ENCODE measurements at places on chromosomes 1 and 21.

DNA sequence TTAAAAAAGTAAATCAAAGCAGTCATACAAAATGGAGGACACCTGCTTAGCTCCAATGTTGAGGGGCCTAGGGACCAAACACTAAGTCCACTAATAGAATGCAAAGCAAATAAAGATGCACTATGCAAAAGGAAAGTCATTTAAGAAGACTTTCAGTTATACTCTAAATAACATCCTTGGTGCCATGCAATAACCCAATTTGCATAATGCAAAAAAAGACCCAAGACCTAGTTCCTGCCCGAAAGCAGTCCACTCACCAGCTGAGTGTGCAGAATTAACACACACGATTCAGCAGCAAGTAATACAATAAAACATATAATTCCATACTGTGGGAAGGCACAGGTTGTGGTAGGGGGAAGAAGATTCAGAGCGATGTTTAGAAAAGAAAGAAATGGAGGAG is 101.8 kb downstream of the TGFBR3 start:
- no peak for DNase-seq

GRCh38 chr1:147834181-147834580 is 68.4 kb upstream of the GJA8 start:
- DNase-seq, result no peak

DNA sequence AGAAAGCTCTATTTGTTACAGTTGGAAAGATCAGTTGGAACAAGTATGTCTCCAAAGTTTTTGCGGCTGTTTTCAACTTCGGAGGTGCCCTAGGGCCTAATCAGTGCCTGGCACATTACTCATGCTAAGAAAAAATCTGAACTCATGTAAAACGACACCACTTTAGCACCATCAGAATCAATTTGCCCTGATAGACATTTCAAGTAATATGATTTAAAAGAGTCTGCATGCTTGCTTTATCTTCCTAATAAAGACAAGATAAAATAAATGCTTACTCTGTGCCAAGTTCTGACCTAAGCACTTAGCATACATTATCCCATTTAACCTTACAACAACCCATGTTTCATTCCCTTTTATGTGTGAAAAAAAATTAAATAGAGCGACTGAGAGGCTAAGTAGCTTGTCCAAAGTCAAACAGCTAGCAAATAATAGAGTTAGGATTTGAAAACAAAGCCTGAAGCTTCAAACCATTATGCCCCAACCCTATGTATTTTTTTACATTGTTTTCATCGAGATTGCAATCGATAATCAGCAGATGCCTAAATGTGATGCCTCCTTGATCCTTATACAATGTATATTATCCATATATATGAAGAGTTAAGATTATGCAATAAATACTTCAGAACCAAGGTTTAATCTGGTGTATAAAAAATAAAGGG is 91.3 kb downstream of the DENND1B start:
- no peak for DNase-seq

DNA sequence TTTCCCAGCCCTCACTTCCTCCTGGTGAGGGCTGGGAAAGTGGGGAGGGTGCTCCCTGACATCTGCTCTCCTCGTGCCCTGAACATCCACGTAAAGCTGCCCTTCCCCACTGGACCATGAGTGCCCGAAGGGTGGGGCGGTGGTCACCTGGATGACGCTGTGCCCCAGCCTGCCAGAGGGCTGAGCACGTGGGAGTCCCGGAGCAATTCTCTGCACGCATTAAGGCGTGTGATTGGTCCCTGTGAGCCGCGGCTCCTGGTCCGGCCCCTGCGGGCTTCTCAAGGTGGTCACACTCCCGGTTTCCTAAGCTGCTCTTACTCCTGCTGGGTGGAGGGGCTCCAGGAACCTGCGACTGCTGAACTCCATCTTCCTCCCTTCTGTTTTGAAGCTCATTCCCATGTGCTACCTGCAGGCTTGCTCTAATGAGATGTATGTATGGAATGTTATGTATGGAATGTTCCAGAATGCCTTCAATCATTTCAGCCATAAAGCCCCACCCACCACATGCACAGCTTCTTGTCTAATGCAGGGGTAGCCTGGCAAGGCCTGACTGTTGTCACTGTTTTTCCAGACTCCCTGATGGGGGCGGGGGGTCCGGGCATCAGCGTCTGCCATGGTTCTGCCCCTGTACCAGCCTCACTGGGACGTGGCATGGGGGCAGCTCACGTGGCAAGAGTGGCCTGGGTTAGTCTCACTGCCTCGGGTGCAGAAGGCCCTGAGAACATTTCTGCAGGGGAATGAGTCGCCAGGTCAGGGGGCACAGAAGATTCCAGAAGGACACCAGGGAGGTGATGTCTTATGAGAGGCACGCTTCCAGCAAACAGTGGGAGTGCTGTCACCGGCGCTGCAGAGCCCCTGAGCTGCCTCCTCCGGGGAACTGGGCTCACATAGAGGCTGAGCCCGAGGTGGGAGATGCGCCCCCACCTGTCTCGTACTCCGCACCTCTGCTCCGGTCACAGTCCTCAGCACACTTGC is 19.4 kb downstream of the KRTAP10-1 start:
- no peak for DNase-seq

DNA sequence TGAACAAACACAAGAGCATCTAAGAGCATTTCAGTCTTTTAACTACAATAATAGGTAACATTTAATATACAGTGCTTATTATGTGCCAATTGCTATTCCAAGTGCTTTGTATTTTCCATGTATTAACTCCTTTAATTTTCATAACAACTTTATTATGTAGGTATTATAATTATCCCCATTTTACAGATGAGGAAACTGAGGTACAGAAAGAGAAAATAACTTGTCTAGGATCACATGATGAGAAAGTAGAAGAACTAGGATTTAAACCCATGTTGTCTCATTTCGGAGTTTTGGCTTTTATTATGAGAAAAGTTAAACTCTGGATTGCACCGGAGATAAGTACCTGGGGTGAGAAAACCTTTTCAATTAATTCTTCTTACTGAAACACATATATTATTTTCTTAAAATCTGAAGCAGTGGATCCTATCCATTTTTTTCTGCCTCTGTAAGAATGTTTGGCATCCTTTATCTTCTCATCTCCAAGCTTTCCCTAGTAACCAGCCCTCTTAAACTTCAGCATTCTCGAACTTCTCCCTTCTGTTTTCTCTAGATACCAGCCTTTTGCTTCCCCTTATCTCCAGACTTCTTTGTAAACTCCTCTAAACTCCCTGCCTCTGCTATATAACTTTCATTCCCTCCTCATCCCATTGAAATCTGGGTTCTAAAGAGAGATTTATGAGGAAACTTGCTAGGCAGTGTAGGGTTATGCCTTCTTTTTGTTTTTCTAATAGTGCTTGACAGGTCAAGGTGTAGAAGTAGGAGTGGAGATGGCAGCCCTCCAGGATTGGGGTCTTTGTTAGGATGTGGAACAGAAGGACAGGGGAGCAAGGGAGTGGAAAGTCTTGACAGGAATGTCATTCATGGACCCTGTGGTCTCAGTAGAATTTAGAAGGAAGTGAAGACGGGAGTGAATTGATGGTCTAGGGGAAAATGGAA is 28.3 kb downstream of the POU2F1 start:
- no peak for DNase-seq

GRCh38 chr1:202192770-202193613 is 607 bp upstream of the LGR6 start:
- peak; percentile 59 for DNase-seq

DNA sequence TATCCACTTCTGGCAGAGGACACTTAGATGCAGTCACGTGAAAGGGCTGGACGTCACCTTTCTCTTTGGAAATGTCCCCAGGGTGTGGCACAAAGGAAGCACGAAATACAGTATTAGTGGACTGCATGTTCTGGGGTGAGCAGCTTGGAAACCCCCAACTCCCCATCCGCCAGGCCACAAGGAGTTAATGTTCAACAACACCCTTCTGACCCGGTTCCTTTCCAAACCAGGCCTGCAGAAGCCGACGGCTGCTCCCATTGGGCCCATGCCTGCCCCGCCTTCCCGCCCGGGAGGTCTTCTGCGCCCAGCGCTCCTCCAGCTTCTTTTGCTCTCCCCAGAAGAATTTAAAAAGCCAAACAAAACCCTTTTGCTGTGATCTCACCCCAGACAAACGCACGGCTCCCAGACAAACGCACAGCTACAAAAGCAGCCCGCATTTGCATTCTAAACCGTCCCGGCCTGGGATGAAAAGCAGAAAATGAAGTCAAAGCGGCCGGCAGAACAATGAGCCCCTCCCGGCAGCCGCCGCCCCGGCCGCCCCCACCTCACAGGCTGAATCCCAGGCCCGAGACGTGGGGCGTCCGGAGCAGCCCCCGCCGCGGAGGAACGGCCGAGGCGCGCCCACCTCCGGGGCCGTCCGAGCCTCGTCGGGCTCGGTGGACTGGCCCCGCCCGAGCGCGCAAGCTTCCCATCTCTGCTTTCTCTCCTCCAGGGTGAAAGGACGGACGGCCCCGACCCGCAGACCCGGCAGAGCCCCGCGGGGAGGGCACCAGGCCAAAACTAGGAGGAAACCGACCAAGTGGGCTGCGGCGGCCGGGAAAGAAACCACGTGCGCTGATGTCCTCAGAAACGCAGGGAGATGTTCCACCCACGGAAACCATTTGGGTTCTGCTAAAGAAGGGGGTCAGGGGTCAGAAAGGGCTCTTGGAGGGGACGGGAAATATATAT is 101.9 kb downstream of the PLPP3 start:
- no peak for DNase-seq

- no peak for DNase-seq
Observed at GRCh38 chr1:159184201-159184600, 12.8 kb downstream of the CADM3 start.

- DNase-seq, result no peak
Observed at GRCh38 chr21:38120984-38121855, 135.6 kb upstream of the KCNJ15 start.

DNA sequence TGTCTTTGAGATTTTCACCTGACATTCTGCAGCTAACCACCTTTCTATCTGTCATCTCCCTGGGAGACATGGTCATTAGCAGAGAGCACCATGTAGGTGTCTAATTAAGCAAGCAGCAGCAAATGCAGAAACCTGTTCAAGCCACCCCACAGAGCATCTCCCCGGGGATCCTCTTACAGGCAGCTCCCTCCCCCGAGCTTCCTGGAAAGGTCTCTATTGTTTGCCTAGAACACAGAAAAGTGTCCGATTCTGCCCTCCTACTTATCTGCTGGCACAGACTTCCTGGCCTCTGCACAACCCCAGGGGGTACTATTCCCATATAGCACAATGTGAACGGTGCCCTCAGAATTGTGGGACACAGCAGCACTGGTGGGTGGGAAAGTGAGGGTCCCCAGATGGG is 46.1 kb downstream of the PLEKHA6 start:
- DNase-seq, result no peak

- DNase-seq, result no peak
Observed at GRCh38 chr1:93595743-93596142, 85.9 kb downstream of the BCAR3 start.

DNA sequence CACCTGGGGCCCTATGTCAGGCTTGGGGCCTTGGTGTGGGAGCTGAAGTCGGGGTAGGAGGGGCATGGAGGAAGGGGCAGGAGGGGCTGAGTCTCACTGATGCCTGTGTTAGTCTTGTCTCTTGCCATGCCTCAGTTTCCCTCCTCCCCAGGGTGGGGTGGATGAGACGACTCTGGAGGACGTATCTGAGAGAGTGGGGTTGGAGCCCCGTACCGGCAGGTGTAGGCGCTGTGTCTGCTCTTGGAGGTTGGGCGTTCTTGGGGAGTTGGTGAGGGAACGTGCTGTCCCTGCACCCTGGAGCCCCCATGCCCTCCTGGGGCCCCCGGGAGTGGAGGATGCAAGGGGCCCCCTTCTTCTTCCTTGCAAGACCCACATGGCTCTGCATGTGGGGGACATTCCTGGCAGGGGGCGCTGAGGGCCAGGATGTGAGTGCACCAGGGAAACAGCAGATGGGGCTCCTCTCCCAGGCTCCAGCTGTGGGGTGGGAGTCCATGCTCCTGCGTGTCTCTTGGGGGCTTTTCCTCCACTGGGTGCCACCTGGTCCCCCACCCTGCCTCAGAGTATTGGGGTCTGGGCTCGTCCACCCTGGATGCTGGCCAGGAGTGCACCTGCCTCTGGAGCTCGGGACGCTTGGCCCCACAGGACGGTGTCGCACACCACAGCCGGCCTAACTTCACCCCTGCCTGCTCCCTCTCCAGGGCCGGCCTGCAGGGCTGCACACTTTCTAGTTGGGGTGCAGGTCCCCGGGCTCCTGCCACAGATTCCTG is 1.4 kb upstream of the TNFRSF14 start:
- DNase-seq, result peak; percentile 66
